ENCODE measurements at places on chromosomes 12 and 14.

DNA sequence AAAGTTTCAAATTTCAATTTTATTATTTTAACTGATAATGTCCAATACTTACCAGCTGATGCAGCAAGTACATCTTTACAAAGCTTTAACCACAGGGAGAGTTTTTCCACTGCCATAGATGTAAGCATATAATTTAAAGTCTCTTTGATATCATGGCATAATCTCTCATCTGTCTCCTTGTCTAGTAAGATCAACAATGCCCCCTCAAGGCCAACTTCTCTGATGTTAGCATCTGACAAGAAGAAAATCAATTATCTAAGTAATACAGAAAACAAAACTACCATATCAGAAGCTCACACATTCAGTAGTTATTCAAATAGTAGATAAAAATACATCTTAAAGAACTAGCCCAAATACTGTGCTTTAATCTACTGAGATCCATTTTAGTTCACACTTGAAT is 94.2 kb downstream of the HEATR5A start:
- DNase-seq: no peak

GRCh38 chr12:121326996-121327674 is 25.1 kb downstream of the ANAPC5 start:
- DNase-seq: no peak

- peak; percentile 69 for DNase-seq
Observed at GRCh38 chr12:113214895-113215400, 6.3 kb upstream of the TPCN1 start.

- no peak for DNase-seq
Observed at GRCh38 chr14:85907536-85907935, 377.6 kb downstream of the FLRT2 start.

DNA sequence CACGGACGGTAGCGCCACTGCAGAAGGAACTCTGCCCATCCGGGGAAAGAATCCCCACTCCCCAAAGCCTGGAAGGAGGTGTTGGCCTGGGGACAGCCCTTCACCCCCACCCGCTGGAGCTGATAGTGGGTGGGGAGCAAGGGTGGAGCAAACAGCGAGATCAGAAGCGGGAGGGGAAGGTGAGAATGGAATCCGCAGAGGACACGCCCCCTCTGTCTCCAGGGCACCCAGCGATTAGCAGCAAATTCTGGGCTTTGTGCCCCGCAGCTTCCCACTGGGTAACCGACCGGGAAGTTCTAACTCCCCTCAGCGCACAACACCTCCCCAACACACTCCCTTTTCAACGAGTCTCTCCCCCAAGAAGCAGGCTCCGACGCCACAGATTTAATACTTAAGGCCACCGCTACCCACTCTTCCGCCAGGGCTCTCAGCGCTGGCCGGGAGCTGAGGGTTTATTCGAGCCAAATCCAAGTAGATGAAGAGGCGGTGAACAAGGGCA is 1.4 kb downstream of the SLC25A29 start:
- no peak for DNase-seq

- peak; percentile 43 for DNase-seq
Observed at GRCh38 chr12:121295746-121296617, 527 bp downstream of the CAMKK2 start.

- DNase-seq: no peak
Observed at GRCh38 chr12:78981-79380, 12.4 kb downstream of the IQSEC3 start.

DNA sequence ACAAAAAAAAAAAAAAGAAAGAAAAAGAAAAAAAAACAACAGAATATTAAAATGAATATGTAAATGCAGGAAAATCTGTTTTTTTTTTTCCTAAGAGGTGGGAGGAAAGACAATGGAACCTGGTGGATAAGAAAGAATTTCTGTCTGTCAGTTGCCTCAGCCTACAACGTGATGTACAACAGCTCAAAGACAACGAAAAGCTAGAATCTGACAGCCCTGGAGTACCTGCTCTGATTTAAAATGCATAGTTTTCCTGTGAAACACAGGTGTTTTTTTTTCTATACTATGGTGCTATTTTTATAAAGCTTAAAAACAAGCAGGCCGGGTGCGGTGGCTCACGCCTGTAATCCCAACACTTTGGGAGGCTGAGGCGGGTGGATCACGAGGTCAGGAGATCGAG is 30.0 kb upstream of the ULK1 start:
- no peak for DNase-seq

GRCh38 chr12:47819896-47820630 is at the start of gene HDAC7:
Gene HDAC7 (minus strand): TSS chr12:47819903. CDS start chr12:47819785, 118 bp downstream.
- DNase-seq: peak; percentile 94

- DNase-seq: no peak
Observed at GRCh38 chr12:100184549-100185145, 16.0 kb upstream of the ACTR6 start.

DNA sequence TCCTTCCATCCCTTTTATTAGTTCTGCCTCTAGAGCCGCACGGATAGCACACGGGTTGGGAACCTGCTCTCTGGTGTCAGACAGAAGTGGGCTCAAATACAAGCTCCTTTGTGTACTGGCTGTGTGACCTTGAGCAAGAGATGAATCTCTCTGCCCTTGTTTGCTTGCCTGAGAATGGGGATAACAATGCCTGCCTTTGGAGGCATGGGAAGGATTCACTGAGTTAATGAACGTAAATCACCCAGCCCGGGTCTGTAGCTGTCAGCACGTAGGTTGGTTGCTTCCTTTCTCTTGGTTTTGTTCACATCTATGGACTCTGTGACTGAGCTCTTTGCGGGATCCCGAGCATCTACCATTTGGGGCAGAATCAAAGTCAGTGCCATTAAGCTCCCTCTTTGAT is 79.3 kb upstream of the NRXN3 start:
- no peak for DNase-seq

GRCh38 chr12:121626853-121627640 is 717 bp downstream of the ORAI1 start:
- DNase-seq: peak; percentile 64

GRCh38 chr12:80015660-80016059 is 80.8 kb upstream of the PPP1R12A start:
- DNase-seq: no peak

GRCh38 chr12:11183011-11183410 is 3.7 kb downstream of the TAS2R42 start:
- DNase-seq: no peak

GRCh38 chr12:41122894-41123293 is 65.2 kb upstream of the PDZRN4 start:
- DNase-seq: no peak

GRCh38 chr12:119748497-119748896 is 80.6 kb downstream of the PRKAB1 start:
- no peak for DNase-seq

DNA sequence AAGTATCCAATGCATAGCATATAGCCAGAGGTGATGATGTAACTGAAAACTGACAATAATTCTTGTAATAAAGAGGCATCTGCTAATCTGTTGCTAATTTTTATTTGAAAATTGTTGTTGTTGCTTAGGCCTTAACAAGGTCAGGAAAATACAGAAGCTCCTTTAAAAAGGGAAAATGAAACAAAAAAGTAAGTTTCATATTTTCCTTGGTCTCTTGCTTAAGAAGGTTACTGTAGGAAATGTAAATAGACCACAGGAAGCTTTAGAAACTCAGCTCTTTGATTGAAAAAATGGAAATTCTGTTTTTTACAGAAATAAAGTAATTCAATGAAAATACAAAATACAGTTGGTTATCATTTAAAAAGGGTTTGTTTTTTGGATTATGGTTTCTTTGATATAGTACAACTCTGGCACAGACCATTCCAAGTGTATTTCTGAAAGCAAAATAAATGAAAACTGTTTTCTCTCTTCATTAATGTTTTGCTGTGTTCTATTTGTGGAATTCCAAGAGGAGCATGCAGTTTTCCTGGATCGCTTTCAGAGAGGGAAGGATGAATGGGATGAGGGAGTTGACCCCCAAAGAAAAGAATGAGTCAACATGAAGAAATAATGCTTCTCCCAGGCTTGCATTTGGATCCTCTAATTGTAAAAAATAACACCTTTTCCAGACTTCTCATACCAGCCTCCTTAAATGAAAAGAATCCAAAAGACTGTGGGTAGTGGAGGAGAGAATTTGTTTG is 398.0 kb upstream of the FAR2 start:
- no peak for DNase-seq

DNA sequence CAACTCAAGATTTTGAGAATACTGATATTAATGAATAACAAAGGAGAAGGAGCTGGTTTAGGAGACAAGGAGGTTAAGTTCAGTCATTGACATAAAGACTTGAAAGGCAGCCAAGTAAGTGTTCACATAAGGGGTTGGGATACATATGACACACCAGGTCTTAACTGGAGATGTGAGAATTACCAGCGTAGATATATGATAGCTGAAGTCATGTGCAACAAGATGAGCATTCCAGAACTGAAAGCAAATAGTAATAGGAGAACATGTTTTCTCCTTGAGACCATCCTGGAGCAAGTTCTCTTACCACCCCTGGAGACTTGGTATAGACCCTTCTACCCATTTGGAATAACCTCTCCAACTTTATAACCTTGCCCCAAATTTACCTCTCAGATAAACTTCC is 43.3 kb upstream of the NPFF start:
- no peak for DNase-seq

DNA sequence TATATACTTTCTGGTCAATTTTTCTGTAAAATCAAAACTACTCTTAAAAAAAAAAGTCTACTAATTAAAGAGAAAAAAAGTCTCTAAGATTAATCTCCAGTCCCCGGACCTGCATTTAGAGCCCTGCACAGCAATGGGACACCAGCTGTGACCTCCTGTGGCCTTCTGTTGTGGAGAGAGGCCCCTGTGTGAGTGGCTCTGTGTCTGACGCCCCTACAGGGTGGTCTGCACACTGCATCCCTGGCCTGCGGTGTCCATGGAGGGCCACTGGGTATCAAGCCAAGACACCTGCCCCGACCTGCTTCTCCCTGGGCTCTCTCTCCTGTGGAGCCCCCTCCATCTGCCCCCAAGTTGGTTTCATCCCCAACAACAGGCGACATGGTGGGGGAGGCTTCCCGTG is 248.0 kb upstream of the DIO3 start:
- DNase-seq: no peak

- DNase-seq: peak; percentile 46
Observed at GRCh38 chr14:100317912-100318808, 5.0 kb upstream of the SLC25A47 start.

GRCh38 chr12:71904629-71905028 is 34.0 kb upstream of the TPH2 start:
- no peak for DNase-seq

- DNase-seq: no peak
Observed at GRCh38 chr12:110782094-110782493, 39.4 kb upstream of the PPP1CC start.

- no peak for DNase-seq
Observed at GRCh38 chr14:104394409-104394851, 185.1 kb upstream of the C14orf180 start.
